Natural killer cell (primary cell): ENCODE measurements at places on chromosomes 6 and 20.

DNA sequence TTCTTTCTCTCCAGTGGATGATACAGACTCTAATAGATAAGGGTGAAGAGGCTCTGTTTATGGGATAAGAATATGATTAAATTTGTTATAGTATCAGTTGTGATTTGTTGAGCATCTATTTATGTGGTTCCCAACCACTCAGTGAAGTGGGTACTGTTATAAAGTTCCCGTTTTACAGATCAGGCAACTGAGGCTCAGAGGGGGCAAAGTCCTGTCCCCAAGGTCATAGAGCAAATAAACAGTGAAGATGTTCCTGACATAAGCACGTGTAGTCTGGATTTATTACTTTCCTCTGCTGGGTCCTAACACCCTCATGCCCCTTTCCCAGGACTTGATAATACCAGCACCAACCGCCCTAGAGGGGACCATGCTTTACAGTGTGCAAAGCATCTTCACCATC is 4.1 kb downstream of the DUSP15 start:
- no peak for DNase-seq

DNA sequence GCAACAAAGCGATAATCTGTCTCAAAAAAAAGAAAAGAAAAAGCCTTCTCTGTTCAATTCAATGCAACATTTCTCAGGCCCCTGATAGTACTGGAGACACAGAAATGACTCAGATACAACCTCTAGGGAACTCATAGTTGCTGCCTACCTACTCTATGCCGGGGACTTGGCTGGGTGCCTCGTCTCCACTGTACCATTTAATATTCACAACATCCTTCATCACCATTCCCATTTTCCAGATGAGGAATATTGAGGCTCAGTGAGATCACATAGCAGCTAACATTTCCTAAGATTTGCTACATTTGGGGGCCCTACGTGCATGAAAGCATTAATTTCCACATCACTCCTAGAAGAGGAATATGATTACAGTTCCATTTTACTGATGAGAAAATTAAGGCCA is 7.5 kb downstream of the NOL4L start:
- DNase-seq: no peak

- DNase-seq: no peak
Observed at GRCh38 chr6:131565056-131565455, 8.0 kb upstream of the ARG1 start.

GRCh38 chr6:111683749-111684267 is 78.1 kb upstream of the TRAF3IP2 start:
- no peak for DNase-seq

DNA sequence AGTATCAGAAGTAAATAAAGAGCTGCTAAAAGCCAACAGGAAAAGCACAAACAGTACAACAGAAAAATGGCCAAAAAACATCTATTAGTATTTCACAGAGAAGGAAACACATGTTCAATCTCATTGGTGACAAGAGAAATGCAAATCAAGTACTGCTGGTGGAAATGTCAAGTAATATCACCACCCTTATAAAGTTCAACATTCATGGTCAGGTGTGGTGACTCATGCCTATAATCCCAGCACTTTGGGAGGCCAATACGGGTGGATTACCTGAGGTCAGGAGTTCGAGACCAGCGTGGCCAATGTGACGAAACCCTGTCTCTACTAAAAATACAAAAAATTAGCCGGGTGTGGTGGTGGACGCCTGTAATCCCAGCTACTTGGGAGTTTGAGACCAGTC is 42.8 kb downstream of the ESF1 start:
- DNase-seq: no peak

DNA sequence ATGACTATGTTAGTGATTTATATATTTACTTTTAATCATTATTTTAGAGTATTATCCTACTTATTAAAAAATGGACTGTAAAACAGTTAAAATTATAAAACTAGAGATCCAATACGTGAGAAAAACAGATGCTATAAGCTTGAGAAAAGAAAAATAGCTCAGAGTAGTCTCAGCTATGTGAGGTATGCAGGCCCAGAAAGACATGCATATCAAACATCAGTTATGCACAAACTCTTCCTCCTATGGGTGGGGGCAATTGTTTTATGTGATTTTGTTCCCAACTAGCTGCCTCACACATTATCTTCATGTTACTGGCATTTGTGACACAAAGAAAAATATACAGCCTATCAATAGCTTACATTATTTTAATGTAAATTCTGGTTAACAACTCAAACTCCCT is 28.8 kb downstream of the RARS2 start:
- no peak for DNase-seq

DNA sequence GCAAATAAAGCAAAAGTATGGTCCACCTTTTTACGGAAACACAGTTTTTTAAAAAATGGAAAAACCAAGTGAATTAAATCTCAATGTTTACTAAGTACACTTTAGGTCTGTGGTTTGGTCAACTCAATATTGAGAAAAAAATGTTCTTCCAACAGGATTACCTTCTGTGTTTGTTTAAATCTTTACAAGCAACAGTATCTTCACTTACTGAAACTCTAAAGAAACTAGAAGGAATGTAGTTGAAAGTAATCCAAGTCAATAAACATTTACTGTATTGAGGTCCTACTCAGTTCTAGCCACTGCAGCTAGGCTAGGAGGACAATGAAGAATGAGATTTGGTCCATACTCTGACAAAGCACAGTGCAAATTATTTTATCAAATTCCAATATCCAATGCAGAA is 80.1 kb downstream of the ASCC3 start:
- DNase-seq: no peak

DNA sequence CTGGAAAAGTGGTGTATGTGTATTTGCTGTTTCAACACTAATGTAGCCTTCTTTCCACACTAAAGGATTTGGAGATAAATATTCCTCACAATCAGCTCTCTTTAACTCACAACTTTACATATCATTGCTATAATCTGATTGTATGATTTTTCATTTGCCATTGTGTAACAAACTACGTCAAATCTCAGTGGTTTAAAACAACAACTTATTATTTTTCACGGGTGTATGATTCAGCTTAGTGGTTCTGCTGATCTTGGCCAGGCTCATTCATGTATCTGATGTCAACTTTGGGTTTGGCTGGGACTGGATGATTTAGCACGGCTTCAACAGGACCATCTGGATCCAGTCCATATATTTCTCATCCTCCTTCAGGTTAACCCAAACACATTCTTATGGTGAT is 55.4 kb upstream of the TMX4 start:
- no peak for DNase-seq

GRCh38 chr6:108464418-108465097 is 96.2 kb upstream of the FOXO3 start:
- no peak for DNase-seq

DNA sequence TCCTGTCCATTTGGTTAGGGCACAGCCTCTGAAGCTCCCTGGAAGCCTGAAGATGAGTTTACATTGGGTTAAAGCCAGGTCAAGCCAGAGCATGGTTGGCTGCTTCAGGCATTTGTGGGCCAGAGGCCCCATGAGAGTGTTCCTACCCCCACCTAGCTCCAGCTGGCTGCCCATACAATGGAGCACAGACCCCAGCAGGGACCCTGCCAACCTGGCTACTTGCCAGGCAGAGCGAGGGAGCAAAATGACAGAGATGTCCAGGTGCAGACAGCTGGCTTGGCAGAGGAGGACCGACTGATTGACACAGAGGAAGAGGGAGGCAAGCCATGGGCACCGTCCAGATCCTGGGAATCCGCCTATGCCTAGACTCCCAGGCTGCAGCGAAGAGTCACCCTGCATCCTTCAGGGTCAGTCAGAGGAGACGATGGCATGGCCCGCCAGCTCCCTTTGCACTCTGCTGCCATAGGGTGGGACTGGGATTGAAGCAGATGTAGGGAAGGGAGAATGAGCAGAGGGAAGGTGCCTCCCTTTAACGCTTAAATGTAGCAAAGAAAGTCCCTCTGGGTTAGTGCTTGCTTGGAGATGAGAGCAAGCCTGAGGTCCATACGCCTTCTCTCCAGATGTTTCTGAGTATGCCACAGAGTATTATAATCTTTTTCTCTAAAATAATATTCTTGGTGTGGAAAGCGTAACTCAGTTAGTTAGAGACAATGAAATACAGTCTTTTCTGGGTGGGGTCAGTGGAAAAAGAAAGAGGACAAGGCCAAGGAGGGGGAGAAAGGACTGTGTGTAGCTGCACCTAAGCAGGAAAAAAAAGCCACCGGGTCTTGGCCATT is 77.6 kb upstream of the FYN start:
- no peak for DNase-seq

DNA sequence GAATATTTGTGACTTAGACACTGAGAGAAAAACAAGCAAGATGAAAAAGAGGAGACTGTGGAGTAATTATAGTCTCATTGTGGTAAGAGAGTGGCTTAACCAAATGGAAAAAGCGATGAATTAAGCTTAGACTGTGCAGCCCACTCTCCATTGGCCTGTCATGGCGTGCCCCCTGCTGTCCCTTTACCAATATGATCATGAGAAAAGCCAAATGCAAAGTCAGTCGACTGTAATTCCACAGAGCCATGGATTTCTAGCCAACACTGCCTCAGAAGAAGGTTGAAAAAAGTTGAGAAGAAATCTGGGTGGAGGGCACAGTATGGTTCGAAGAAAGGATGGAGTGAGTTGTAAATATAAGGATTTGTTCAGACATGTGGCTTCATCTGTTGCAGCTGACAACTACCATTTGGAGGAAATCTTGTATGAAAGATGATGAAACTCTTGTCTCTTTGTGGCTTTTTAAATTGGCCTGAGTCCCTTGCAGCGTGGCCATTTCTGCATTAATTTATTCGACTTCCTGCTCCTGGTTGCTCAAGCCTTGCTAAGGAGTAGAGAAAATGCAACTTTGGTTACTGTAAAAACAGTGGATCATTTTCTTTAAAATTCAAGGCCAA is 251.4 kb downstream of the DOK5 start:
- DNase-seq: no peak

- DNase-seq: no peak
Observed at GRCh38 chr6:154931711-154932424, 63.2 kb upstream of the TIAM2 start.

GRCh38 chr6:55659304-55659703 is 80.3 kb upstream of the HMGCLL1 start:
- DNase-seq: no peak

DNA sequence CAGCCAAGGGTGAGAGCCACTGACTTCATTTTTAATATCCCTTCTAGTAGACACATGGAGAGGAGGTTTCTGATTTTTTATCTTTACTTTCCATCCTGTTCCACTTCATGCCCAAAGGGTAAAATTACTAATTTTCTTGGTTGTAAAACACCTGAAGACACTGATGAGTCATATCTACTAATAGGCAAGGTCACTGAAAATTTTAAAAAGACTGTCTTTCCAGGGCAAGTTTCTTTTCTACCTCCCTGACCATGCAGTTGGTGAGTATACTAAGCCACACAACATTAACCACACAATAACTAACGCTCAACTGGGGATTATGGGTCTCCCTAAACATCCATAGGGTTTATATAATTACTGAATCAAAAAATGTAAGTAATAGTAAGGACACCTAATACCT is 109.6 kb downstream of the KIF6 start:
- no peak for DNase-seq

GRCh38 chr6:129890164-129890563 is 29.0 kb upstream of the TMEM244 start:
- DNase-seq: no peak

DNA sequence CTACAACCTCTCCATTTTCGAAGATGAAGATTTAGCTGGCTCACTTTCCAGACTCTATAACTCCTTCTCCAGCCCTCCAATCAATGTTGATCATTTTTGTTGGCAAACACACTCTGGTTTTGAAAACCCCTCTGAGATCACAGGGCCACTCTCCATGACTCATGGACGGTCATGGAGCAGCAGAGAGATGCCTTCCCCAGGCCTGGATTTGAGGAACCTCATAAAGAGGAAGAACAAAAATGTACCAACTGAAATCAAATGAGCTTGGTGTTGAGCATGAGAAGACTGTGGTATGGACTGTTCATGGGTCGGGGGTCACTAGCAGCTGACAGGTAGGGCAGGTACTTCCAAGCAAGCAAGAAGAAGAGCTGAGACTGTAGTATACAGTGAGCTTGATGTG is 112.8 kb upstream of the INSM1 start:
- DNase-seq: no peak

DNA sequence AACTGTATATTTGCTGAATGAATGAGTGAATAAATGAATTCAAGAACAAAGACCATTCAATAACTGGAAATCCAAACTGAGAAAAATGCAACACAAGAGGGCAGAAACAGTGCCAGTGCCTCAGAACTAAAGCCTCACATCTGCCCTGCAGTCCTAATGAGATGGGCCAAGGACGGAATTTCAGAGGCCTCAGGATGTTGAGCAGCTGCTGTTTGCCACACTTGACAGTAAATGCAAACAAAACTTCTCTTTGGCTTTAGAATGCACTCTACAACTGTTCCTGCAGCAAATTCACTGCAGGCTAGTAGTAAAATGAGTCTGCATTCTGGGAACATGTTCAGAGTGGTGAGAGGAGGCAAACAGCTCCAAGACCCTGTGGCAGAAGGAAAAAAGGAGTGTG is 177.6 kb upstream of the LRFN2 start:
- DNase-seq: no peak

DNA sequence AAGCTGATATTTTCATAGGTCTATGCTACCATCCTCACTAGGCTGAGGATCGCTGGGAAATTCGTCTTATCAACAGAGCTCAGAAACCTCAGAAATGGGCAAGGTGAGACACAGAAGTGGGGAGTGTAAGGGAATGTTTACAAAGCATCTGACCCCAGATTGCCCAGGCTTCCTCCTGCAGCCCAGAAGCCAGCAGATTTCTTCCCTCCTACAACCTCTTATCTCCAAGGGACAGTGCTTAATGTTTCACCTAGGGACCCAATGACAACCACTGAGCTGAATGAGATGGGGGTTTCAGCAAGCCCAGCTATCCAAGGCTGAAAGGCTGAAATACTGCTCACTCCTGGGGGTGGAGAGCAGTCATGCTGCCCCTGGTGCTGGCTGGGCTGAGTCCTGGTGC is 52.4 kb upstream of the TBC1D7 start:
- no peak for DNase-seq

DNA sequence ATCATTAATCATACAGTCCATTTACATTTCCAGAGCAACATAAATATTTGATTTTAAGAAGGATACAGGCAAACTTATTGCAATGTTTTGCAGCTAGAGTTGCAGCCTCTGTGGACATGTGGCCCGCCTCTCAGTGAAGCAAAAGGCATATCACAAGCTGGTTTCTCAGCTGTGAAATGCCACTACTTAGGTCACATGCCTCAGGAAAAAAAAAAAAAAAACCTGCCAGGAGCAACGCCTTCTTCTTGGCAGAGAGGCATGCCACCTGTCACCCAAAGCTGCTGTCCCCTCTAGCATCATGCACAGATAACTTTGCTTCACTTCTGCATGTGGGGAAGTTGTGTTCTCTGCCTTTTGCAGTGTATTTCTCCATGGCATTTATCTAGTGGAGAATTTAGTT is 18.5 kb downstream of the GRM1 start:
- DNase-seq: no peak

DNA sequence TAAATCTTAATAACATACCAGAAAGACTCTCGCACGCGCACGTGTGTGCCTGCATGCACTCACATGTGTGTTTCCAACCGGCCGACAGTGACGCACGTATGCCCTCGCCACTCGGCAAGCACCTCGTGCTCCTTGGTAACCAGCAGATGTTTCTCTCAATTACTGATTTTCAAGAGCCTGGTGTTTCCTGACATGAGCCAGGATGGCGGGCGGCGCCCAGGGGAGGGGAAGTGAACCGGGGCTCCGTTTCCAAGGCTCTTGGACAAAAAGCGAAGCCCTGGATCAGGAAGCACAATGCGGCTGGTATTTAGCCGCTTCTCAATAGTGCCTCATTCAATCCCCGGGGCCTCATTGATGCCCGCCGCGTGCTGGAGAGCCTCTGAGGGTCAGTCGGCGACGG is 37.7 kb downstream of the PMEPA1 start:
- DNase-seq: peak; percentile 23
